NCI-H526 treated with DMSO at 0.1 percent for 48 hours (cell line): ENCODE measurements at places on chromosomes 2 and 18.

- DNase-seq = no peak
Observed at GRCh38 chr18:59395226-59396175, 36.4 kb upstream of the LMAN1 start.

DNA sequence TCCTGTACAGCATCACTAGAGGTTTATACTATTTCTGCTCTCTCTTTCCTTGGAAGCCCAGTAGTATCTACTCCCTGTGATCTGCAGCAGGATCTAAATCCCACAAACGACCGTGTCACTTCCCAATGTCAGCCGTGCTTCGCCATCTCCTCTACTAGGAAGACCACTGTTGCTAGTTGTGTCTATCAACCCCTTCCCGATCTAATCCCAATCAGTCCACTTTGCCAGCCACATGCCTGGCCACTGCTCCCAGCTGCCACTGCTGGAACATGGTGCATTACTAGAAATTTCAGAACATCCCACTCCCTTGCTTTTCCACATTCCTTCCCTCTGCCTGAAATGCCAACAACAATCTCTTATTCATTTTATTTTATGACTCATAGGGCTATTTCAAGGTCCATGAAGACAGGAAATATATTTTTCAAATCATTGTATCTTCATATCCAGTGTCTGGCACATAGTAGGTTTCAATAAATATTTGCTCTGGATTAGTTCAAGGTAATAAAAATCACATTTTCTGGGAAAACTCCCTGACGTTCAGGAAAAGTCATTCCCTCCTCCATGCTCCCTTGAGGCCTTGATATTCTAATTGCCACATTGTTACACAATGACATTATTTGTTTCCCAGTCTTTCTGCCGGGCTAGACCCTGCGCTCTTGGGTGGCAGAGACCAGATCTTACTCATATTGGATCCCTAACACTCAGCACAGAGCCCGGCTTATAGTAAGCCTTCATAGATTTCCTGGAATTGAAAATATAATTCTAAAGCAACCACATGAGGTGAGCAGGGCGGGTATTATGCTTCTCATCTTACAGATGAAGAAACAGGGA lies 2.1 kb upstream of the TRIB2 start:
- no peak for DNase-seq

DNA sequence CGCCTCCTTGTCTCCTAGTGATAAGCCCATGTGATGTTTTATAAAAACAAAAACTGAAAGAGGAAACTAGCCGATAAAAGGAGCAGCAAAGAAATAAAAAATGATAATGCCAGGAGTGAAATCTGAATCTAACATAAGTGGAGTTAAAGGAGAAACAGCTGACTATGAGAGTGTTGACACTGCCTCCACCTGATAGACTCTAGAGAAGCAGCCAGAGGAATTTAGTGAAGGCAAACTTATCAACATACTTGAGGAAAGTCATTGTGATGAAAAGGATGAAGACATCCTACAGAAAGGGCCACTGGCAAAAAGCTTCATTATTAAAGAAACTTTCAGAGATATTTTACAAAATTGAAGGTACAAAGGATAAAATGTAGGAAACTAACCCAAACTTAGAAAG lies 1.9 kb downstream of the M1AP start:
- no peak for DNase-seq

GRCh38 chr2:212392043-212392442 lies 146.6 kb downstream of the ERBB4 start:
- DNase-seq = no peak

DNA sequence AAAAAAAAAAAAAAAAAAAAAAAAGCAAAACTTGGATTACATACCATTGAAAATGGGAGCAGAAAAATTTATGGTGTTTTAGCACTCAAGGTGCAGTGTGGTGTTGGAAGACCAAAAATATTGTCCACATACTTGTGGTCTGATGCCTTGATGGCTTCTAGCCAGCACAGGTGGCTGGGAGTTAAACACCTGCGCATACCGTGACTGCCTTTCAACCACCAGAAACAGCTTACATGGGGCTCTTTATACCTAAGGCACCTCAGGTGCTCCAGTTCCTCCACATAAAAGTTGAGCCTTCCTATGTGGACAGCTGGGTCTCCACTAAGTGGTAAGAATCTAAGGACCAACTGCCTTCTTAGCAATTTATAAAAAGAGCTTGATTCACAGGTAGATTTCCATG lies 802.6 kb upstream of the CELF4 start:
- DNase-seq = no peak
